ENCODE measurements at places on chromosomes 6 and 20.

GRCh38 chr20:10531848-10532247 is 96.7 kb downstream of the SLX4IP start:
- DNase-seq: peak; percentile 93

- DNase-seq: no peak
These were observed 170.7 kb upstream of the MLN start for GRCh38 chr6:33974471-33974870.

DNA sequence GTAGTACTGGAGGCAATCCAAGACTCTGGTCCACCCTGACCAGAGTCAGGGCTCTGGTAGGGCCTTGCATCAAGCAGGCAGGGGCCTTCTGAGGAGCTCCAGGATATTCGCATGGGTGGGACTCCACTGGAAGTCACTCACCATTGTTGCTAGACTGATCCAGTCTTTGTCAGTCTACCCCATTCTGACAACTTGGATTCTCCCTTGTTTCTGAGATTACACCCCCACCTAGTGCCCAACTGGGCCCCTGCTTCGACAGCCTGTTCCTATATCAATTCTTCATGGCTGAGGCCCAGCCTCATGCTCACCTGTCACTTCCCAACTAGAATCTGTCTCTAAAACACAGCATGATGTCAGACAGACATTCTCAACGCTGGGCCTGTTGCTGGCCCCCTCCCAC is 5.2 kb downstream of the SLC35D3 start:
- peak; percentile 10 for DNase-seq

DNA sequence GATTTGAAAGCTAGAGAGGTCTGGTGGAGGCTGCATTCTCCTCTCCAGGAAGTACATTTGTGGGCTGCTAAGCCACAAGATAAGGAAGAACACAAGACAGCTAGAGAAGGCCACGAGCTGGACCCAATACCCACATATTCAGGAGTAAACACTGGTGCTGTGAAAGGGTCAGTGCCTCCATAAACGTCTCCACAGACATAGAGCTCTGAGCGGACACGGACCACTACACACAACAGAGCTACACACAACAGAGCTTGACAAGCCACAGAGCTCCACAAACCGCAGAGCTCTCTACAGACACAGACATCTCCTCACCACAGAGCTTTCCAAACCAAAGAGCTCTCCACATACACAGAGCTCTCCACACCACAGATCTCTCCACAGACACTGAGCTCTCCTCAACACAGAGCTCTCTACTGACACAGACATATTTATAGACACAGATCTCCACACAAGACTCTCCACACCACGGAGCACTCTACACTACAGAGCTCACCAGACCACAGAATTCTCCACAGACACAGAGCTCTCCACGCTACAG is 51.9 kb downstream of the ERMARD start:
- no peak for DNase-seq

DNA sequence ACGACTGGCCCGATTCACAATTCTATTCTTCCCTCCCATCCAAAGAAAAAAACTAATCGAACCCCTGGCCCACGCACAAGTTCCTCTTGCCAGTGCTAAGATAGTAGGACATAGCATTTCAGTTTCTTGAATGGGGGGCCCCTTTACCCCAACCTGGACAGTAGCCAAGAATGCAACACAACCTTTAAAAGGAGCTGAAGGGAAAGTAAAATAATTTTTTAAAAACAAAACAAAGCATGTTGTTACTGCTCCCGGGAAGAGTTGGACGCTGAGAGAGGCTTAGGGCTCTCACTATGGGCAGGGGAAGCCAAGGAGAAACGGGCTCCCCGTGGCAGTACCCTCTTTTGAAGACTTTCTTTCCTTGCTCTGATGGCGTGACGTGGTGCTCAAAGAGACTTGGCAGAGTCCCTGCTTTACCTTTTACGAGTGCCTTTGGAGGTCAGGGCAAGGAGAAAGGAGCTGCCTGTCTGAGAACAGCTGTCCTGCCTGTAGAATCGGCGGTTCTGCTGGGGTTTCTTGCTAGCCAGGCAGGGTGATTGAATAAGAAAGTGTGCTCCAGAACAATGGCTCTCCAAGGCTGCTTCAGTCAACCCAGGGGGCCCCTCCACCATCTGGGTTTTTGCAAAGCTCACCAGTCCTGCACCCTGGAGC is 5.8 kb downstream of the TFAP2C start:
- DNase-seq: no peak

GRCh38 chr6:38114976-38115625 is 295.6 kb downstream of the ZFAND3 start:
- DNase-seq: peak; percentile 57

- DNase-seq: no peak
These were observed 77.6 kb upstream of the RGS17 start for GRCh38 chr6:153208706-153209105.

GRCh38 chr6:165556116-165556843 is 106.8 kb downstream of the PDE10A start:
- DNase-seq: peak; percentile 66

GRCh38 chr20:24436160-24436559 is 33.3 kb upstream of the SYNDIG1 start:
- no peak for DNase-seq

GRCh38 chr6:72913797-72914196 is 291.9 kb downstream of the KCNQ5 start:
- no peak for DNase-seq

GRCh38 chr20:51412951-51413481 is 129.5 kb downstream of the NFATC2 start:
- DNase-seq: no peak

DNA sequence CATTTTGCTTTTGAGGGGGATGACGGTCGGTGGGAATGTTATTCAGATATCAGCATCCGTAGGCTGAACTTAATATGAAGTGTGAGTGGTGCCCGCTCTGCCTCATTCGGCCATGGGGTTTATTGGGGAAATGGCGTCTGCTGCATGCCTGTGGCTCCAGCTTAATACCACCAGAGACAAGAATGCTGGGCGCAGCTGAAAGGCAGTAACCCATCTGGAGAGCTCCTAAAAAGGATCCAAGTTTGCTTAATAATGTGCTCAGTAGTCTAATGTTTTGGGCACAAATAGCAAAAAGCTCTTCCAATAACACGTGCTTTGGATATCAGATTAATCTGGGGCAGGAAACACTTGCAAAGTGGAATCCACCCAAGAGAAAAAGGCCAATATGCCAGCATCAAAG is 273.0 kb upstream of the TAB2 start:
- DNase-seq: no peak

DNA sequence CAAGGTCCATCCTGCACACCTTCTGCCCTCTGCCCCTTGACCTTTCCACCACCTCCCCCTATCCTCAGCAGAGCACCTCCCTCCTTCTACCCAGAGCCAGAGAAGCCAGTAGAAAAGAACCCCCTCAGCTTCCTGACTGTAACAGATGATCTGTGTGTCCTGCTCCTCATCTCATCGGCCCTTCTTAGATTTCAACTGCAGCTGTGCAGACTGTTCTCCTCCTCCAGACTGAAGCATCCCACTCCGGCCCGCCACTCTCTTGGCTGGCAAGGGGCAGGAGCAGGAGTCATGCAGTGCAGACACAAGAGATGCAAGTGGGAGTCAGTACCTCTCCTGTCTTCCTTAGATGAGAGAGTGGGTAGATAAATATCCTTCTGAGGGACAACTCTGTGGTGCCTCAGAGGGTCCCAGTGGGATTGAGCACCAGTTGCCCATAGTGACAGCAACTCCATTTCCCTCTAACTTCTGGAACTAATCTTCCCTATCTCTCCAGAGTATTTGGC is 163.5 kb upstream of the MLN start:
- no peak for DNase-seq

DNA sequence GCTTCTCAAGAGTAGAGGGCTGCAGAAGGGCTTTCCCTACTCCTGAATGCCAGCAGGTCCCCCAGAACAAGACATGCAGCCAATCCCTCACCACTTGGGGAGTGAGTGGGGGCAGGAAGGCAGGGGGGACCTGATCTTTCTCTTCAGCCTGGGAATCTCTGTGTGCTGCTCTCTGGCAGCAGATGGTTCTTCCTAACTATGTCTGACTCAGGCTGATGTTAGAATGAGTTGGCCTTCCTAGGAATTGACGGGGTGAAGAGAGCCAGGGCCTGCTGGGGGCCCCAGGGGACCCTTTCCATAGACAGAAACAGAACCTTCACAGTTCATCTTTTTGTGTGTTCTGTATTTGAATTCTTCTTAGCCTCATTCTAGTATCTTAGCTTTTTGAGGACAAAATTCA is 29.0 kb upstream of the TCP11 start:
- peak; percentile 79 for DNase-seq

DNA sequence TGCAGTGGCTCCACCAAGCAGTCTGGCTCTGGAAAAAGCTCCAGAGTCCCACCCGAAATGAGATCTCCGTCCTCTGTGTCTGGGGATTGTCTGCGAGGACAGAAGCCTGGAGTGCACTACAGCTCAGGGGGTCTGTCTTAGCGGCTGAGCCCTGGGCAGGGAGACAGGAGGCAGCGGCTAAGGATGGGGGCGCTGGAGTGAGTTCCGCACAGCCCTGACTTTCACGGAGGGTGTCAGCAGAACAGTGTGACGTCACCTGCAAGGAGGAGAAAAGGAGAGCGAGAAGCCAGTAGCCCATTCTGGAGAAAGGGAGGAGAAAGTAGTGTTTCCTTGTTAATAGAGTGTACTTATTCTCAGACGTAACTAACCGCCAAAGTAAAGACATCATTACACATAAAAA is 97.6 kb downstream of the FAM50B start:
- no peak for DNase-seq

- DNase-seq: no peak
These were observed 13.1 kb downstream of the CD93 start for GRCh38 chr20:23072892-23073586.

DNA sequence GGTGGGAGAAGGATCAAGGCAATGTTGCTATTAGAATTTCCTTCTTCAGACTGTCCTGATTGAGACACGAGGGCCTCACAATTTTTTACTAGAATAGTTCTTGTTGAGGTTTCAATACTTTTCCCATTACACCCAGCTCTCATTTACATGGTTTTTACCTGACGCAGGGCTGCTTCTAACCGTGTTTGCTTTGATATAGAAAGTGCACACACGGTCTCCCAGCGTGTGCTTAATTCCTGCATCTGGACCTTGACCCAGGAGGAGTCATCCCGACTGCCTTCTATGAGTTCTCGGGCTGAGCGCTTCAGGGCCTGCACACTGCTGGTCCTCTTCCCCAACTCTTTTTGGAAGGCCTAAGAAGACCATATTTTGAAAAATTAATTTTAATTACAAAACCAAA is 160.2 kb downstream of the DST start:
- DNase-seq: no peak

GRCh38 chr6:22447249-22448196 is 121.8 kb upstream of the HDGFL1 start:
- DNase-seq: no peak

- peak; percentile 44 for DNase-seq
These were observed 65.9 kb downstream of the DLL1 start for GRCh38 chr6:170224694-170225660.

DNA sequence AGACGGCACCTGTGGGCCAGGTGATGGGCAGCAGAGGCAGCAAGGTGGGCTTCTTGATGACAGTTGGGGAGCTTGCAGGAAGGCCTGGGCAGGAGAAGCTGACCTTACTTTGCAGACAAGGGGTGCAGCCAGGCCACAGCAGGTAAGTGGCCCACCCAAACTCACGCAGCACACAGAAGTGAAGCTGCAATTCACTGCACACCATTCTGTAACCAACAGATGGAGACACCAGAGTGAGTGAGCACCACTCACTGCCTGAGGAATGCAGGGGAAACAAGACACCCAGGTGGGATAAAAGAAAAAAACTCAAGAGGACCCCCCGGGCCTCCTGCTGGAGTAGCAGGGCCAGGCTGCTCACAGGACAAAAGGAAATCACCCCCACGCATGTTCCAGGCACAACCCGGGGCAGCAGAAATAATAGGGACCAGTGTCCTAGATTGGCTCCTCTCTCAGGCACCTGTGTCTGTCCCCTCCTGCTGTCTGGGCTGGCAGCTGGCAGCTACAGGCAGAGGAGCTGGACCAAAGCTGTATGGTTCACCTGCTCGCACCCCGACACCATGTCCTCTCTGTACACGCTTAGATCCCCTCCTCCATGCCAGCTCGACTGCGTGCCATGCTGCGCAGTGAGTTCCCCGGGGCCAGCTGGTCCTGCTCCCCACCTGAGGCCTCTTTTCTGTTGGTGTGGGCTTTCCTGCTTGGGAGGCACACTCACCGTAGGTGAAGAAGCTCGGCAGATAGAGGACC is 4.9 kb downstream of the MTCH1 start:
- no peak for DNase-seq

DNA sequence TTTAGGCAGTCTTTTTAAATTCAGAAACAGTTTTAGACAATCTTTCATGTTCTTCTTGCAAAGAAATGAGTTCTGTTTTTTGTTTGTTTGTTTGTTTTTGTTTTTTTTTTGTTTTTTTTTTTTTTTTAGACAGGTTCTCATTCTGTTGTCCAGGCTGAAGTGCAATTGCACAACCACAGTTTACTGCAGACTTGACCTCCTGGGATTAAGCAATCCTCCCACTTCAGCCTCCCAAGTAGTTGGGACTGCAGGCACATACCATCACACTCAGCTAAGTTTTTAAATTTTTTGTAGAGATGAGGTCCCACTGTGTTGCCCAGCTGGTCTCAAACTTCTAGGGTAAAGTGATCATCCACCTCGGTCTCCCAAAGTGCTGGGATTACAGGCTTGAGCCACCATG is 96.2 kb downstream of the OTOR start:
- DNase-seq: no peak

- no peak for DNase-seq
These were observed 328.8 kb downstream of the PHF3 start for GRCh38 chr6:63964366-63964765.

DNA sequence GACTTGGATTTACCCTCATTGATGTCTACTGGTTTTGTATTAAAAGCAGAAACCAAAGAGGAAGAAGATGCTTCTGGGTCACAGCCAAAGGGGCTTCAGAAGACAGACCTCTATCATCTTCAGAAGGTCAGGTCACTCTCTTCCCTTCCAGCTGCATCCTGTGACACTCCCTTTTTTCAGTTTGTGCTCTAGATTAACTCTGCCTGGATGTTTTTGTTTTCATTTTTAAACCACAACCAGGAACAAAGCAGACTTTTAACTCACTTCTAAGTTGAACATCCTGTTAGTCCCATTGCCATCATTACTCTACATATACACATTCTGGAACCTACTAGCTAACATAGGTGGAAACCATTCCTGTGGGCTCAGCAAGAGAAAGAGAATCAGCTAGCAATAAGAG is 45.2 kb downstream of the AKIRIN2 start:
- DNase-seq: no peak

- no peak for DNase-seq
These were observed 209.3 kb downstream of the GMDS start for GRCh38 chr6:2035826-2036709.

GRCh38 chr20:50220894-50221365 is 30.3 kb downstream of the CEBPB start:
- DNase-seq: no peak

DNA sequence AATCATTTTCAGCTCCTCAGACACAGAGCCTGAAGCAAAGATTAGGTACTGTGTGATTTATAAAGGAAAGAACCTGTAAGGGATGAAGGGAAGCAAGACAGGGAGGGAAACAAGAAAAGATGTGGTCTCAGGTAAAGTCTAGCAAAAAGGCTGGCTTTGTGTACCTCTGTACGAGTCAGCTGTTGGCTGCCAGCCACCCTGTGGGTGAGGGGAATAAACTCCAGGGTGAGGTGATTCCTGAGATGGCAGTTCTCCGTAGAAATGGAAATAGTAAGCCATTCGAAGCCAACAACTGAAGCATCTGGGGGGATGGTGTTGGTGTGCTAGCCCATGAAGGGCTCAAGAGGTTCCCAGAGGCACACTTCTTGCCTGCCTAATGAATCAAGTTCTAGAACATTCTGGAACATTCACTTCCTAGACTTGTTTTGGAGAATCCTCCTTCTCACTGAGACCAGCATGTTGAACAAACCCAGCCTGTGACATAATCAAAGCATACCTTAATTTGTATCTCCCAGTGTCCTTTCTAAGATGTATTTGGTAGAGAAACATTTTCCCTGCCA is 10.6 kb upstream of the TTPAL start:
- DNase-seq: no peak
